H54 (cell line): ENCODE measurements at places on chromosomes 1 and 21.
A peak's percentile ranks its signal among the peaks of the same experiment; 100 is the strongest.

- DNase-seq: no peak
Measured at GRCh38 chr1:44985747-44986359, 542 bp downstream of the EIF2B3 start.

DNA sequence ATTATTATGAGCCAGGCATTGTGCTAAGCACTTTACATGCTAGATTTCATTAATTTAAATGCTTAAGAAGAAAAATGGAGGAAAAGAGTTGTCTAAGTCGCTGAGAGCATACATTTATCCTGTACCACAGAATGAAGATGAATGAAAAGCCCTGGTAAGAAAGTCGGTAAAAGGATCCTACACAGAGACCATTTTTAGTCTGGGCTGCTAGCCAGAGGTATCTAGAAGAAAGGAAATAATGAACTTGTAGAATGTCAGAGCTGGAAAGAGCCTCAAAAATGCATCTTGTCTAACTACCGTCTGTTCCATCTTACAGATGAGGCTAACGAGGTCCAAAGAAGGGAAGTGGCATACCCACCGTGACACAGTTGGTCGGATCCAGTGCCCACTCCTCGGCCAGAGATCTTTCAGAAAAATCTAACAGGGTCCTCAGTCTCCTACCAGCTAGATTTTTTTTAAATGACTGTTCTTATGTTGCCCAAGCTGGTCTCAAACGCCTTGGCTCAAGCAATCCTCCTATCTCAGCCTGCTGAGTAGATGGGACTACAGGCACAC is 12.2 kb upstream of the TNR start:
- DNase-seq: no peak

DNA sequence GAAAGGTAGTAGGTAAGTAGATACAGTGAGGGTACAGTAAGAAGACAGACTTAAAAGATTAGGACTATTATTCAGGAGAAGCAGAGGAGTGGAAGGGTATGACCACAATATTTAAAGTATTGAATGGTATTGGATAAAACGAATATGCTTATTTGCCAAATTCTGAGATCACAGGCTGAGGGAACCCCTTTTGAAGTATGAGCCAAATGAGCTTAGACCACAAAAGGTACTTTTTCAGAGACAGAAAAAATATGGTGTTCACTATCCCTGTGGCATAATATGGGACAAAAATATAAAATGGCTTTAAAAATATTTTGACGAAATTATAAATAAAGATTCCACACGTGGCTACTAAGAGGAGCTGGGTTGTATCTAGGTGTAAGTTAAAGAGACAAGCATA is 880 bp upstream of the MTF2 start:
- DNase-seq: no peak

- DNase-seq: no peak
Measured at GRCh38 chr1:20992322-20993056, 184.2 kb downstream of the EIF4G3 start.

- peak; percentile 11 for DNase-seq
Measured at GRCh38 chr1:29180497-29181412, 945 bp downstream of the SRSF4 start.

GRCh38 chr1:244794071-244794470 is 41.4 kb upstream of the COX20 start:
- no peak for DNase-seq

GRCh38 chr1:242582669-242583068 is 58.2 kb upstream of the PLD5 start:
- DNase-seq: no peak
